Spleen (tissue), 13 donors: ENCODE measurements at places on chromosomes 11 and 22. TPM values are rescaled to one million over a fixed set of nuclear protein-coding genes. Genes with fewer than 3 reads are reported as not detected.

DNA sequence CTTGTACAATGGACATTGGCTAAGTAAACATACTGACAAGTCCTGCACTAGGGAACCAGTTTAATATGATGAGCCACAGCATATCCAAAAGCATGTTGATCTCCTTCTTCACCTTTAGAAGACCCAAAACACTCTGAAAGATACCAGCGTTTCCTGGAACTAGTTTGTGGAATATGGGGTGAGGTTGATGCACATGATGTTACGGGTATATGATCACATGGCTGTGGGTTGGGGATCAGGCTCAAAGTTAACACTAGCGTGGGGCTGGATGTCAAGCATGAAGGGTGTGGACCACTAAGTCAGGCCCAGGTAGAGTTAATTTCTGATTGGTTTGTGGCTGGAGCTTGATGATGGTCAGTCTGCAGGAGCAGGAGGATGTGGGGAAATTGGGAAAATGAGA, 9.0 kb downstream of the IGLL5 start:
- no peaks in the 10 kb centered on the region for H3K36me3 ChIP-seq
- no peak for DNase-seq
- H3K4me1 ChIP-seq = peaks cover 8% of the 10 kb centered on the region
- peaks cover 7% of the 10 kb centered on the region for H3K27me3 ChIP-seq
- H3K4me3 ChIP-seq = no peak overlapping the region

C11orf86 gene
- total RNA-seq = not detected

GLYATL1 gene
- not detected for total RNA-seq

ALDH3B2 gene
- total RNA-seq = not detected

LRRC55 gene
- total RNA-seq = 0.54 TPM

DNA sequence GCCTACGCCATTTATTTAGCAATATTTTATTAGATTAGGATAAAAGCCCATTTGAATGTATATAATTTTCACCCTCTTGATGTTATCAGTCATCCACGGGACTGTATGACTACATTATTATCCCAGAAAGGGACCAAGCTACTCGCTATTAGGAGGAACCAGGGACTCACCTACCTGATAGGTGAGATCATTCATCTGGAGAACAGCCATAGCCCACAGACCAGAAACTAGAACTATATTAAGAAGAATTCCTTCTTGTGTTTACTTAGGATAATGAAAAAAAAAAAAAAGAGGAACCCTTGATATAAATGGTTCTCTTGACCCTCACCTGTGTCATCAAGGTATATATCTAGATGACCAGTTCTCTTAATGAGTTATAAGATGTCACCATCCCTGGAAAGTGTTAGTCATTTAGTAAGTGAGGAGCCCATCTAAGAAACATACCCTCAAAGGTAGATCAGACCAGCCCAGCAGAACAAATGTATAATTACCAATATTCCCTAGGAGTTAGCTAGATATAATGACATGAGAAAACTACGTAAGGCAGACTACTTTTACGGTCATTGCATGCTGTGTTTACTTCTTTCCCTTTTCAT, 8.0 kb downstream of the SIK3 start:
- H3K36me3 ChIP-seq = no peaks in the 10 kb centered on the region
- no peak for DNase-seq
- H3K4me3 ChIP-seq = no peak overlapping the region
- H3K4me1 ChIP-seq = peaks cover 50% of the 10 kb centered on the region

IL10RA gene
- 114 TPM for total RNA-seq

WNT7B gene
- total RNA-seq = not detected

SNU13 gene
- 89.0 TPM for total RNA-seq

DNA sequence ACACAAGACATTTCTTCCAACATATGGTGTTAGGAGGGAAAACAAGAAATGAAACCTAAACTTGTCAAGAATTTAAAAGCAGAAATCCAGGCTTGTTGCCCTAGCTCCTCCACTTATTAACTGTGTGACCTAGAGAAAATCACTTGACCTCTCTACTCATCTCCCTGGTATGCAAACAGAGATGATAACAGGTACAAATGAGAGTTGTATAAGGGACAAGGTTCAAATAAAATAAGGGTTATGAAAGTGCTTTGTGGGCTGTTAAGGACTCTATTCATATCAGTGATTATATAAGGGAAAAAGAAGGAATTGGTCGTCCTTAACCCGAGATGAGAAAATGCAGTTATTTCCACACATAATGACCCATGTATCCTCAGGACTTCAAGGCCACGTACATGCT, 372.7 kb upstream of the TENM4 start:
- H3K27me3 ChIP-seq = no peaks in the 10 kb centered on the region
- no peaks in the 10 kb centered on the region for H3K36me3 ChIP-seq
- DNase-seq = no peak
- no peaks in the 10 kb centered on the region for H3K4me1 ChIP-seq
- no peak overlapping the region for H3K27ac ChIP-seq

DNA sequence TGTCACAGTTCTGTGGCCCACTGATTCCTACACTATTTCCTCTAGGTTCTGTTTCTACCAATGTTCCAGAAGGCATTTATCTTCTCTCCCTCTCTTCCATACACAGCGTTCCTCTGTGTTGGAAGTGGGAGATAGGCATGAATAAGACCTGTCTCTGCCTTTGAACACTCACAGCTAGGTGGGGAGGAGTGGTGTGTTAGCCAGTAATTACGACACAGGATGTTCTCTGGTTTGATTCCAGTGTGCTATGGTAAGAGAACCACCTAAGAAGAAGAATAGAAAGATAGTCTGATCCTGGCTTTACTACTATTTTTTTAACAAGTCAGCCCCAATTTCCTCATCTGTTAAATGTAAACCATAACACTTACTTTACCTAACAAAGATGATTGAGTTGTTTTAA, 200.2 kb upstream of the MTMR2 start:
- no peak overlapping the region for H3K27ac ChIP-seq
- no peak for DNase-seq
- no peaks in the 10 kb centered on the region for H3K36me3 ChIP-seq
- no peaks in the 10 kb centered on the region for H3K4me1 ChIP-seq

LRRC10B gene
- 0.35 TPM for total RNA-seq

GRCh38 chr11:132444911-132445310, 1074.5 kb downstream of the NTM start:
- H3K4me1 ChIP-seq = no peaks in the 10 kb centered on the region
- H3K27me3 ChIP-seq = no peaks in the 10 kb centered on the region
- H3K36me3 ChIP-seq = no peaks in the 10 kb centered on the region
- no peak overlapping the region for H3K4me3 ChIP-seq

DNA sequence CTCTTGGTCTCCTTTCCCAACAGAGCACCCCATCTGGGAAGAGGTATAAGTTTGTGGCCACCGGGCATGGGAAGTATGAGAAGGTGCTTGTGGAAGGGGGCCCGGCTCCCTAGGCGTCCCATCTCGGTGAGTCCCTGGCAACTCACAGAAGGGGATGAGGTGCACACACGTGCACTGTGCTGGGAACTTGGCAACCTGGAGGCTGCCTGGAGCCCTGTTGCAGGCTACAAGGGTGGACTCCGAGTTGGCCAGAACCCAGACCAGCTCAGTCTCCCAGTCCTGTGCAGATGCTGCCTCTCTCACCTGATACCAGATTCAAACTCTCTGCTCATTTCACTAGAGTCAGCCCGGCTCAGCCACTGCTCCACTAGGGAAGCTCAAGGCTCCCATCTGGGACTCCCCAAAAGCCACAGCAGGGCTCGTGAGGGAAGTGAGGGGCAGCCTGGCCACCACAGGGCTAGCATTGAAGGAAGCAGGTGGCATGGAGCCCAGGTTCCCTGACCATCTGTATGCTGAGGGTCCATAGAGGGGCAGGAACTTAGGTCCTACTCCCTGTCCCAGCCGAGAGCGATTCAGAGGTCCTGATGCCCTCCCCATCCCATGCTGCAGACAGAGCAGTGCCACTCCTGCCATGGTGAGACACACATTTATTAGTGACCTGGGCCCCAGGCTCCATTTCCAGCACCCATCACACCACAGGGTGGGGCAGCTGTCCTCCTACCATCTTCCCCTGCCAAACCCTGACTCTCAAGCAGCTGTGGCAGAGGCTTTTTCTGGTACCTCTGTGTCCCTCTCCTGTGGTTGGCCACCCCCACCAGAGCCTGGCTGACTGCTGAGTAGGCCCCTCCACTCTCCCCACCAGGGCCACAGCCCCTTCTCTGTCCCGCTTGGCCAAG, 4.0 kb downstream of the PRR33 start:
- H3K27ac ChIP-seq = no peak overlapping the region
- peaks cover 55% of the 10 kb centered on the region for H3K4me1 ChIP-seq
- no peak overlapping the region for H3K4me3 ChIP-seq
- peaks cover 67% of the 10 kb centered on the region for H3K36me3 ChIP-seq
- DNase-seq = no peak

NRGN gene
- 49.8 TPM for total RNA-seq

- no peaks in the 10 kb centered on the region for H3K4me1 ChIP-seq
- H3K36me3 ChIP-seq = no peaks in the 10 kb centered on the region
- H3K27ac ChIP-seq = no peak overlapping the region
- H3K4me3 ChIP-seq = no peak overlapping the region
- no peaks in the 10 kb centered on the region for H3K27me3 ChIP-seq
These were observed 12.8 kb upstream of the HYLS1 start for GRCh38 chr11:125874556-125875124.

DNA sequence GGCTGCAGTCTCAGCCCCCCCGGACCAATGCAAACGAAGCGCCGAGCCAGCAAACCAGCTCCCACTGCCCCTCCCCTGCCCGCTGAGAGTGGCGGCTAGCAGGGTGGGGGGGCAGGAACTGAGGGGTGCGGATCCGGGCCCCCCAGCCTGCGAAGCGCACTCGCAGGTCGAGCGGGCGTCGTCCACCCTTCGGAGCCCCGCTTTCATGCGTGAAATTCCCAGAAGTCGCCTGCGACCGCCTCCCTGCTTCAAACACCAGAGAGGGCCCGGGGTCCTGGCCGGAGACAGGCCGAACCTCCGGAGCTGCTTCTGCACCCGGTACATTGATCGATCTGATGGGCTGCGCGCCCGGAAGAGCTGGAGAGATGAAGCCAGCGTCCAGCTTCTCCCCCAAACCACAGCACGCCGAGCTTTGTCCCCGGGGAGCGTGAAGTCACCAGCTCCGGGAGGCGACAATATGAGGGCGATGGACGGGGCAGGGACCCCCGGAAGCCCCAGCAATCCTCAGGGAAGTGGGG, 646 bp upstream of the PATZ1 start:
- peak overlapping the region; percentile 96 for H3K27ac ChIP-seq
- H3K4me1 ChIP-seq = peaks cover 55% of the 10 kb centered on the region
- peaks cover 7% of the 10 kb centered on the region for H3K36me3 ChIP-seq
- peak; percentile 93 for DNase-seq
- H3K4me3 ChIP-seq = peak overlapping the region; percentile 77

GRCh38 chr22:44627521-44628139, 74.4 kb upstream of the PRR5 start:
- H3K4me3 ChIP-seq = no peak overlapping the region
- no peaks in the 10 kb centered on the region for H3K27me3 ChIP-seq
- no peaks in the 10 kb centered on the region for H3K36me3 ChIP-seq
- no peak overlapping the region for H3K27ac ChIP-seq
- DNase-seq = peak; percentile 60
